ENCODE measurements at places on chromosomes 3 and 15.

DNA sequence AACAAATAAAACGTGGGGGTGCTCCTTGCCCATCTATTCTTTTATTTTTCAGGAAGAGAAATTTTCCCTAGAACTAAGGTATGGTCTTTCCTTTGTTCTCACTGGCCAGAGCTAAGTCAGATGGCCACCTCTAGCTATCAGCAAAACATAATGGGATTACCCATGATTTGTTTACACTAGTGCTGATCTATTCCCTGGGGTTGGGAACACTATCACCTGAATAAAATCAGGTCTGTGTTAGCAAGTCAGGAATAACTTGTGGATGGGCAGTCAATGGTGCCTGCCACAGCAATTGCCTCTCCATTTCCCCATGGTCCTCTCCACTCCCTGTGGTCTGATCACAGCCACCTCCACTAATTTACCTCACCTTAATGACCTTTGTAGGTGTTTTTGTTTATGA lies 181.7 kb upstream of the CADPS start:
- DNase-seq: no peak

- DNase-seq: no peak
Measured at GRCh38 chr3:15015456-15015855, 49.7 kb downstream of the MRPS25 start.

GRCh38 chr3:156657862-156658731 lies 16.3 kb upstream of the TIPARP start:
- DNase-seq: no peak

GRCh38 chr15:80350941-80351610 lies 53.1 kb upstream of the ARNT2 start:
- no peak for DNase-seq

GRCh38 chr3:158728061-158728377 lies 4.2 kb downstream of the RARRES1 start:
- DNase-seq: no peak

- no peak for DNase-seq
Measured at GRCh38 chr3:95028688-95029087, 965.8 kb downstream of the NSUN3 start.

- no peak for DNase-seq
Measured at GRCh38 chr3:41143421-41144031, 55.8 kb upstream of the CTNNB1 start.

GRCh38 chr3:144343777-144344176 lies 372.2 kb downstream of the DIPK2A start:
- DNase-seq: no peak

DNA sequence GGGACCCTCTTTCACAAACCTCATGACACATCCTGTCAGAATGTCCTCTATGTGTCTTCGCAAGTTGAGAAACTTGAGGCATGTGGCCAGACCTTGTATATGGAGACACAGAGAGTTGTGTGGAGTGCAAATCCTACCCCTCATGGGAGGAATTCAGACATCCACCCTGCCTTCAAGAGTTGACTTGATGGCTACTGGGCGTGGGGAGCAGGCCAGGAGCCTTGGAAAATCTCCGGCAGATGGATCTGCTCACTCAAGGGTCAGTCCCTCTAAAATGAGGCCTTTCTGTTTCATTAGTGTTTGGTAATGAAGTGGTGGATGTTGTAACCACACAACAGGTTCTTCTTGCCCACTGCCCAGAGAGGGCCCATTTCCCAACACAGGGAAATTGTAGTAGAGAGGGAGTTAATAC lies 79.0 kb downstream of the ASB7 start:
- no peak for DNase-seq

- DNase-seq: peak; percentile 29
Measured at GRCh38 chr15:99180086-99180963, 69.1 kb downstream of the TTC23 start.

DNA sequence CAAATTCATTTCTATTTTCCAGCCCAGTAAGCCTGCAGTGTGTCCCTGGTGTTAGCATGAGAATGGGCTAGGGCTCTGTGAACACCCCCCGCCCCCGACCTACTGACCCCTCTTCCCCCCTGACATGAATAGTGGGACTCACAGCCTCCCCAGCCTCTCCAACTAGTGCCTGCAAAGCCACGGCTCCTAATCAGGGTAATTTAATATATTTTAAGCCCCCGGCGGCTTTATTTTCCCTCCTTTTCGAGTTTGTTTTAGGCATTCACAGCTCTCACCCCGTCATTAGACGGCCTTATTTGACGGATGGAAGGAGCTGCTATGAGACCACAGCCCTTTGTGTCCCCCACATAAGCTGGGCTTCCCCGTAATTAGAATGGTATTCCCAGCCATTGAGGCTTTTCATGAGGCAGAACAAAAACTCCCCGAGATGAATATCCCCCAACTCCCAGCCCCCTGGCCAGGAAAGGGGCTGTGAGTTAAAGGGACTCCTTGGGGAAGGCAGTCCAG lies 78.3 kb upstream of the POLG start:
- no peak for DNase-seq

DNA sequence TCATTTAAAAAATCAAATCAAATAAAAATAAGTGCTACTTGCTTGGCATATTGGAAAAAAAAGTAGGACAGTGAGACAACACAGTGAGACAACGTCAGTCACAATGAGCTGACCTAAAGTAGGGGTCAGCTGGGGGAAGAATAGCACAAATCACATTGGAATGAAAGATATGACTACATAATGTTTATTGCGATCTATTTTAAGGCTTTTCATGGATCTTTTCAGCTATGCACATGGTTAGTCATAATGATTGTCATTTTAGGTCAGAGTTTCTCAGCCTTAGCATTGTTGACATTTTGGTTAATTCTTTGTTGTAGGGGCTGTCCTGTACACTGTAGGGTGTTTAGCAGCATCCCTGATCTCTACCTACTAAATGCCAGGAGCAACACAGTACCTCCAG lies 44.5 kb downstream of the CMSS1 start:
- DNase-seq: peak; percentile 42

- peak; percentile 80 for DNase-seq
Measured at GRCh38 chr15:36415643-36416042, 163.8 kb upstream of the CDIN1 start.

GRCh38 chr15:27662892-27663291 lies 436.2 kb downstream of the OCA2 start:
- no peak for DNase-seq

- peak; percentile 49 for DNase-seq
Measured at GRCh38 chr3:117887901-117888300, 1146.7 kb downstream of the IGSF11 start.

GRCh38 chr15:80503319-80503952 lies 99.3 kb downstream of the ARNT2 start:
- no peak for DNase-seq

GRCh38 chr3:62379321-62379798 lies 6.0 kb upstream of the FEZF2 start:
- DNase-seq: no peak

DNA sequence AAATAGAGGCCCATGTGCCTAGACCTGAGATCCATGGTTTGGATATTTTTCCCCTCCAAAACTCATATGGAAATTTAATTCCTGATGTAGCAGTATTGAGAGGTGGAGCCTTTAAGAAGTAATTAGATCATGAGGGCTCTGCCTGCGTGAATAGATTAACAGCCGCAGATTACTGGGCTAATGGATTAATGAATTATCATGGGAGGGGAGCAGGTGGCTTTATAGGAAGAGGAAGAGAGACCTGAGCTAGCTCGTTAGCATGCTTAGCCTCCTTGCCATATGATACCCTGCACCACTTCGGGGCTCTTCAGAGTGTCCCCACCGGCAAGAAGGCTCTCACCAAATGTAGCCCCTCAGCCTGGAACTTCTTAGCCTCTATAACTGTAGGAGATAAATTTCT lies 15.8 kb downstream of the ARHGEF26 start:
- DNase-seq: no peak

GRCh38 chr3:194673761-194674160 lies 1.8 kb upstream of the LSG1 start:
- no peak for DNase-seq

GRCh38 chr3:106635826-106636225 lies 741.4 kb upstream of the CCDC54 start:
- DNase-seq: no peak

- no peak for DNase-seq
Measured at GRCh38 chr3:72043204-72044133, 258.5 kb upstream of the PROK2 start.

Data from fibroblast of lung (primary cell).